Stimulated activated memory B cell treated with anti-CD40 and anti-IgM and Interleukin-4, amounts not matched to agents 10 μg/mL and 1 μg/mL and 100 μg/mL, for 72 hours (primary cell): ENCODE measurements at places on chromosomes 7 and 10.

- no peak for ATAC-seq
These were observed 19.4 kb downstream of the GTF2IRD1 start for GRCh38 chr7:74473116-74473515.

GRCh38 chr7:116862951-116863670 lies 724 bp downstream of the CAPZA2 start:
- no peak for ATAC-seq

DNA sequence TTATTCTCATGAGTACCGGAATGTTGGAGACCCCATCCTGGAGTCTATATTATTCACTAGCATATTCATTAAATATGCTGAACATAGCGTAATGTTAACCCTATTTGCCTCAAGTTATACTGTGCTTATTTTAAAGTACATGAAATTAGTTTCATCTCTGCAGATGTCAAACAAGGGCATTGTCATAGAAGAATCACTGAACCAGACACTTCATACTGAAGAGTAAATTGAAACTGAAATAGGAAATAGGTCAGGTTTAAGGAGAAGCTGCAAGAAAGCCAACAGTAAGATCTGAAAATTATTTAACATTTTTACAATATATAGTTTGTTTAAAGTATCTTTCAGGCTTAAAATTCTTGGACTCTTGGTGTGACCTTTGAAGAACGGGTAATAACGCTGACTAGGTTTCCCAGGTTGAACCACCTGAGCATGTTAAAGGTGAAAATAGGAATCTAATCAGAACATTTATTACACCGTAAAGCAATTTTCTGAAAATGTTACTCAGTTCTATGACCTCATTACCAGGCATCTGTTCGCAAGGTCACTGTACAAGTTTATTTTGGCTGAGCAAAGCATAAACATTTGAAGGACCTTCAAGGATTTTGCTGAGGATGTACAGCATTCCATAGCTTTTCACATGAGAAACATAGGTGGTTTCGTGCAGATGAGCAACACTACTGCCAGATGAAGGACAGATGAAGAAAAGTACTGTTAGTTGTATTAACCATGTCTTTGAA lies 82.7 kb downstream of the REEP3 start:
- no peak for ATAC-seq

GRCh38 chr10:121886997-121887622 lies 40.7 kb downstream of the ATE1 start:
- ATAC-seq = no peak

- ATAC-seq = no peak
These were observed 41.7 kb upstream of the TOMM7 start for GRCh38 chr7:22864301-22864700.

DNA sequence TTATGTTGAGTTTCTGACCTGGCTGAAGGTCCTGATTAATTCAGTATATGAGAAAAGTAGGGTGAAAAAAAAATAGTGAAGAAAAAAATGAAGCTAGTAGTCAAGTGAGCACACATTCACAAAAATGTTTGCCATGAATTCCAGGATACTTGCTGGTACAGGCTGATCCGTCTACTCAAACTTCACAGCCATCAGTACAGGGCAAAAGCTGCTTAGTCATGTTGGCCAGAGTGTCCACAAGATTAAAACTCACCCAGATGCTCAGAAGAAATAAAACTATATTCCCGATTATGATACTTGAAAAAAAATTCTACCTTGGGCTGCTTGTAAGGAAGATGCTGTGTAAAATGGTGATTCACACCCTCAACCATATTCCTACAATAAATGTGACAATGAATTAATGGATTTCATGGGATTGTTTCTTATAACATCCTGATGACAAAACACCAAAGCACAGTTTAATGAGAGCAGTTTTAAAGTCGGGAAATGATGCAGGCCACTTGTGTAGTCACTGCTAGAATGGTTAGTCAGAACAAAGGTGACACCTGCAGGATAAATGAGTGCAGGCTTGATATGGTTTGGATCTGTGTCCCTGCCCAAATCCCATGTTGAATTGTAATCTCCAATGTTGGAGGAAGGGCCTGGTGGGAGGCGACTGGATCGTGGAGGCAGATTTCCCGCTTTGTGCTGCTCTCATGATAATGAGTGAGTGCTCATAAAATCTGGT lies 49.2 kb upstream of the ANKRD1 start:
- no peak for ATAC-seq

GRCh38 chr10:38045129-38045528 lies 34.7 kb downstream of the ZNF33A start:
- no peak for ATAC-seq

GRCh38 chr7:32948202-32948601 lies 9.0 kb upstream of the FKBP9 start:
- ATAC-seq = no peak

DNA sequence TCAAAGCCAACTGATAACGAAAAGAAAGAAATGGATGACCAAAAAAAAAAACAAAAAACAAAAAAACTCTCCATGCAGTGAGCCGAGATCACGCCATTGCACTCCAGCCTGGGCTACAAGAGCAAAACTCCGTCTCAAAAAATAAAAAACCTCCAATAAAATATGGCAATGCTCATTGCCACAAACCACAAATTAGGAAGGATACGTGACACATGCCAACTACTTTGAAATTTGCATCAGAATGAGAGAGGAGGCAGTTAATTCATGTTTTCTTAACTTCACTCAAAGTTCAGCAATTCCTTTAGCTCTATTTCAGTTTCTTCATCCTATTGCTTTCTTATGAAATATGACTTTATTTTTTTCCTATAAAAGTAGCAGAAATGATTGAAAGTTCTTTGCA lies 398.1 kb upstream of the C7orf33 start:
- no peak for ATAC-seq

- no peak for ATAC-seq
These were observed 70.5 kb downstream of the SDK1 start for GRCh38 chr7:3371601-3372000.

DNA sequence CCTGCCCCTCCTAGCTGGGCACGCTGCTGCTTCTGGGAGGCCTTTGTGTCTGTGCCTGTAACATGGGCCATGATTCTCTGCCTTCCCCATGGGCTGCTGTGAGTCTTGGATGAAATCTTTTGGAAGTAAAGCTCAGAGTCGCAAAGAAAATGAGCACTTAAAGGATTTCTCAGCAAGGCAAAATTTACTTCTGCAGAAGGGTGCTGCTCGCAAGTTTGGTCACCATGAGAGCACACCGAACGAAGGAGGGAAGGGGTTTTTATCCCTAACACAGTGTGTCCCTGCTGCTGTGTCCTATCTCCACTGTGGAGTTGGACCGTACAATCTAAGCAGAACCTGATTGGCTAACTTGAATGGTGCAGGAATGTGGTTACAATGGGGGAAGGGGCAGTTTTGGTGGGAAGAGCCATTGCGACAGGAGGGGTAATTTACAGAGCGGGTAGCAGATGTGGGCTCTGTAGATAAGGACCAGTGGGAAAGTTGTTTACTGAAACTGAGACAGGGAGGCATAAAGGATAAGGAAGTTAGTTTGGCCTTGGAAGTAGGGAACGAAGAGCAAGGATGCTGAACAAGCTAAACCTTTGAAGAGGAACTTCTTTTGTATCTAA lies 57.5 kb downstream of the FANK1 start:
- no peak for ATAC-seq

- no peak for ATAC-seq
These were observed 629.0 kb upstream of the PFKP start for GRCh38 chr10:2438248-2438939.

DNA sequence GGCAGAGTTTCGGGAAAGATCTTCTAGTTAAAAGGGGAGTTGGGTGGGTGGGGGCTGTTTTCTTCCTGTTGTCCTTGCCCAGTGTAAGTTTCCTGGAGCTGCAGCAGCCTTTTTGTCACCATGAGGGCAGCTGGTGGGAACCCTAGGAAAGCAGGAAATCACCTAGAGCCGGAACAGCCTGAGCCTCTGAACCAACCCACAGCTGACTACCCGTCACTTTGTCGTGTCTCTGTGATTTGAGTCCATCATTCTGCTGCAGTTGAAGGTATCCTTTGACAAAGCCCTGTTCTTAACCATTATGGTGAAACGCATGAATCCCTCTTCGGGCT lies 1.2 kb upstream of the C10orf143 start:
- ATAC-seq = no peak

GRCh38 chr10:115772606-115773005 lies 500.4 kb downstream of the GFRA1 start:
- ATAC-seq = no peak

- ATAC-seq = no peak
These were observed 197.9 kb downstream of the ARHGAP12 start for GRCh38 chr10:31730776-31731175.

DNA sequence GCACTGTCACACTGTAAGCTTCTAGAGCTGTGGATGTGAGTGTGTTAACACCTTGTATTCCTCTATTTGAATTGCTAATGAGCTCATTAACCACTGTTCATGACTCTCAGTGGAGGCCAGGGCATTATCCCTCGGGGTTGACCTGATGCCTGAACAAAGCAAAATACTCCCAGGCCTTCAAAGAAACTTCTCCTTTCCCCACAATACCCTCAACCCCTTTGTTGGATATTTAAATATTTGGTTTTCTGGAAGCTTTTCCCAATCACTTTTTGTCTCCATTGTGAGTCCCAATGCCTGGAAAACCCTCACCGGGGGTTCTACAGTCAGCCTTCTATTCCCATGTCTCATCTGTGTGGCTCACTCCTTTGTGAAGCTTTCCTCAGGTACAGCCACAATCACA lies 780.1 kb downstream of the PHTF2 start:
- ATAC-seq = no peak
